Suprapubic skin (tissue), 4 donors: ENCODE measurements at places on chromosomes 12 and 14. TPM values are rescaled to one million over a fixed set of nuclear protein-coding genes. Genes with fewer than 3 reads are reported as not detected.

GRCh38 chr14:23112359-23113178, 6.5 kb downstream of the CEBPE start:
- no peak for DNase-seq

DNA sequence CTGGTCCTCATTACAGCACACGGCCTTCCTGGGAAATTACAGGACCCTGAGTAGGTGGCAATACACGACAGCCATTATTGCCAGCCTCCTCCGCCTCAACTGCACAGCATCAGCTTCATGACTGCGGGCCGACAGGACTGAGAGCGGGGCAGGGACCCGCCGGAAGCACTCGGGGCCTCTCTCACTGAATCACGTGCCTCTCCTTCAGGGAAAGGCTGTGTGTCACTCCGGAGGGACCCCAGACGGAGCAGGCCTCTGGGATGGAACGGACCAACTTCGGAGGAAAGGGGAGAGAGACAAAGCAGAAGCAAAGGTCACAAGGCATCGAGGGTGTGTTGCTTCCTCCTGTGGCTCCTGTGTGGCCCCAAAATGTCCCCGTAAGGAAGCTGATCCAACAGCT, 90.0 kb downstream of the RNF34 start:
- no peak for DNase-seq

DNA sequence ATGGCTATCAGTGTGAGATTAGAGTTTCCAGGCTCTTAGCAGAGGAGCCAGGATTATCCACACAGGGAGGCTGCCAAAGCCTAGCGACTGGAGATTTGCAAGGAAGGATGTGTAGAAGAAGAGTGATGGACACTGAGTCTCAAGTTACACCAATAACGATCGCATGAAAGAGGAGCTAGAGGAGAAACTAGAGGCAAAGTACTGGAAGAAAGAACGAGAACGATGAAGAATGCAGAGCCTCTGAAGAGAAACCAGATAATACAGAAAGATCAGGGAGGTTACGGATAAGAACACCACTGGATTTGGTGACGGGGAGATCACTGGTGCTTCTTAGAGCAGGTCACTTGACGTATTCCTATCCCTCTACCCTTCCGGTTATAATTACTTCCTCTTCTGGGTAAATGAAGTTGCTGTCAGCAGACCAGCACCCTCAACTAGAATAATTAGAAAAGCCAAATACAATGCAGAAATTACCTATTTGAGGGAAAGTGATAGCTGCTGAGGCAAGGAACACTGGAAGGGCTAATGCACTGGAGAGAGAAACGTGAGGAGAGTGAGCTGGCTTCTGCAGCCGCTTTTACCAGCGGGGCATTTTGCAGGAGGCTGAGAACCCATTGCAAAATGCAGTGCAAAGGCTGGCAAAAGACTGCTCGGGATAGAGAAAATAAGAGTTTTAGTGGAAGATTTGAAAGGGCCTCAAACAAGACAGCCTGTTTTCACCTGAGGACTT, 93.1 kb upstream of the HIF1A start:
- DNase-seq, result no peak

- DNase-seq, result no peak
Measured at GRCh38 chr14:90732139-90732538, 84.1 kb downstream of the TTC7B start.

DNA sequence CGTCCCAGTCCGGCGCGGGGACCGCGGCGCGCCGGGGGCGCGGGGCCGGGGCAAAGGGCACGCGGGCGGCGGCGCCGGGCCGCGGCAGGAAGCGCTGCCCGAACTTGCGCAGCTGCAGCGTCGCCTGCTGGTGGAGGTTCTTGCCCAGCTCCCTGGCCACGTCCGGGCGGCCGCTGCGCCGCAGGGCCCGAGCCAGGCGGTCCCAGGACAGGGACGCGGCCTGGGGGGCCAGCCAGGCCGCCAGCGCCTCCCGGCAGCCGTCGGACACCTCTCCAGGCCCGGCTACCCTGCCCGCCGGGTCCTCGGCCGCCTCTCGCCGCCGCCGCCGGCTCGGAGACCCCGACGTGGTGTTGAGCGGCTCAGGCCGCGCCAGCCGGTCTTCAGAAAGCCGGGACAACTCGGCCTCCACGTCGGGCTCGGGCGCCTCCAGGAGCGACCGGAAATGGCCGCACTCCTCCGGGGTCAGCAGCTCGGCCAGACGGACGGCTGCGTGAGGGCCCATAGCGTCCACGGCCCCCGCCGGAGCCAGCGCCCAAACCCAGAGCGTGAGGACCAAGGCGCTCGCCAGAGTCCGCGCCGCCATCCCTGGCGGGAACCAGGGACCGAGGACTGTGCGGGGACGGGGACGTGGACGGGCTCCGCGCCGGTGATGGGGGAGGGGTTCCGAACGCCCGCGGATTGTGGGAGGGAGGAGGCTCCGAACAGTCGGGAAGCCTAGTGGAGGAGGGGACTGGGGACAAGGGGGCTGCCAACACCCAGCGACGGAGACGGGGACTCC, 34.0 kb downstream of the FIGNL2 start:
- DNase-seq, result no peak

DNA sequence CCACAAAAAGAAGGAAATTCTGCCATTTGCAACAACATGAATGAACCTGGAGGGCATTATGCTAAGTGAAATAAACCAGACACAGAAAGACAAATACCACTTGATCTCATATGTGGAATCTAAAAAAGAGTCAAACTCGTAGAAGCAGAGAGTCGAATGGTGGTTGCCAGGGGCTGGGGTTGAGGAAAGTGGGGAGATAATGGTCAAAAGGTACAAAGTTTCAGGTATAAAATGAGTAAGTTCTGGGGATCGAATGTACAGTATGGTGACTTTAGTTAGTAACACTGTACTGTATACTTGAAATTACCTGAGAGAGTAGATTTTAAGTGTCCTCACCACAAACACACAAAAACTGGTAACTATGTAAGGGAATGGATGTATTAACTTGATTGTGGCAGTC, 129.4 kb downstream of the PPM1H start:
- no peak for DNase-seq

GRCh38 chr14:105839425-105840265, 313.3 kb downstream of the TMEM121 start:
- DNase-seq, result peak; percentile 50

DNA sequence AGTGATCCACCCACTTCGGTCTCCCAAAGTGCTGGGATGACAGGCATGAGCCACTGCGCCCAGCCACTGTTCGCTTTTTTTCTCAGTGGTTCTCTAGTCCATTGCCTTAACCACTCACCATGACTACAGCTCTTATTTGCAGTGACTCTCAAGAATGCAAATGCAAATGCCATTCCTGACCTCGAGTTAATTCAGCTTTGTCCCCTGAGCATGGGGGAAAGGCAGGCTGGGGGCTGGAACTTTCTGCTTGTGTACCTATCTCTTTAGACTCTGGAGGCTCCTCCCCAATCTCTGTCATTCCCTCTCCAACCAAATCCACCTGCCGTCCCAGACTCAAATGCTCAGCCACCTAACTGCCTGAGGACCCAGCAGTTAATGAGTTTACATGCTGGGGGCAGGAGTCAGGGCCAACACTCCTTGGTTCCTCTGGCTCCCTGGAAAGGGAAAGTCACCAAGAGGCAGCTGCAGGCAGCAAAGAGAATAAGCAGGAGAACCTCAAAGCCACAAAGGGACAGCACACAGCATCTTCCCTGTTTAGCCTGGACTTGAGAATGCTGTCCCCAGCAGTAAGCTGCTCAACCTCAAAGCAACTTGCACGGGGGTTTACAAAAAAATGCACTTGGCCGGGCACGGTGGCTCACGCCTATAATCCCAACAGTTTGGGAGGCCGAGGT, 5.3 kb upstream of the HNF1A start:
- DNase-seq, result no peak

- no peak for DNase-seq
Measured at GRCh38 chr12:52364901-52365489, 2.3 kb downstream of the KRT85 start.

Gene AMDHD1
- 1.8 TPM for total RNA-seq

Gene NAV3
- 11.7 TPM for total RNA-seq

Gene SUPT16H
- 41.9 TPM for total RNA-seq

Gene APOF
- not detected for total RNA-seq

Gene GPR132
- 0.95 TPM for total RNA-seq

Gene ANKS1B
- total RNA-seq, result 4.9 TPM

Gene SLC6A13
- not detected for total RNA-seq

Gene HELB
- total RNA-seq, result 1.5 TPM

Gene FSCB
- total RNA-seq, result not detected
